Mesendoderm (in vitro differentiated cells): ENCODE measurements at places on chromosomes 1 and 21.

DNA sequence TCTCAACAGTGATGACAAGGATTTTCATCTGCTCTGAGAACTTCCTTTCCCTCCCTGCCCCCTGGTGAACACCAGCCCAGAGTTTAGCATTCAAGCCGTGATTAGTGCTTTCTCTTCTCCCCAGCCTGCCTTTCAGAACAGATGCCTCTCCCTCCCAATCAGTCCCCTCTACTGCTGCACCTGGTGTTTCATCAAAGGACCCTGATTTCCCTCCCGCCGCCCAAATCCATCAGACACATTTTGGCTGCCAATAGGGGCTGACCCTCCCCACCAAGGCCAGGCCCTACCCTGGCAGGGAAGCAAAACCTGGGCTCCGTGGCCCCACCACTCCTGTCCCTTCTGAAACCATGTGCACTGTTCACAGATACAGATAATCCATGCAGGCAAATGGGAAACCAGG is 34.0 kb upstream of the KLHDC7A start:
- H3K27ac ChIP-seq, result no peak overlapping the region
- DNase-seq, result no peak
- no peaks in the 10 kb centered on the region for H3K27me3 ChIP-seq
- H3K4me1 ChIP-seq, result peaks cover 3% of the 10 kb centered on the region
- no peaks in the 10 kb centered on the region for H3K36me3 ChIP-seq
- no peak overlapping the region for H3K4me3 ChIP-seq

DNA sequence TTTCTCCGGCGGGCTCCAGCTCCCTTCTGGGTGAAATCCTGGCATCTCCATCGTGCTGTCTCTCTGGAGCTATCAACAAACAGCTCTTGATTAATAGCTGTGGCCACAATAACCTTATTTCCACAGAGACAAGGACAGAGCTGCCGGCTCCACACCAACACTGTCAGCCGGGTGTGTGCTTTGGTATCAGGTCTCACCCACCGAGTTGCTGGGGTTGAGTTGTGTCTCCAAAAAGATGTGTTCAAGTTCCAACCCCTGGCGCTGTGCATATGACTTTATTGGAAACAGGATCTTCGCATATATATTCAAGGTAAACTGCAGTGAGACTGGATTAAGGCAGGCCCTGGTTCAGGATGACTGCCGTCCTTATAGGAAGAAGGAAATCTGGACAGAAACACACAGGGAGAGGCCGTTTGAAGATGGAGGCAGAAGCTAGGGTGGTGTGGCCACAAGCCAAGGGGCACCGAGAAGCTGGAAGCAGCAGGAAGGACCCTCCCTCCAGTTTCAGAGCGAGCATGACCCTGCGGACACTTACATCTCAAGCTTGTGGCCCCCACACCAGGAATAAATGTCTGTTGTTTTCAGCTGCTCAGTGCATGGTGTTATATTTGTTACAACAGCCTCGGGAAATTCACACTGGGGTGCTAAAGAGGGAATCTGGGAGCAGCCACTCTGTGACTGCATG is 88.4 kb upstream of the TMPRSS2 start:
- H3K27ac ChIP-seq, result no peak overlapping the region
- H3K36me3 ChIP-seq, result no peaks in the 10 kb centered on the region
- H3K4me3 ChIP-seq, result no peak overlapping the region
- DNase-seq, result no peak

GRCh38 chr1:172398193-172398592 is 22.3 kb upstream of the C1orf105 start:
- no peak overlapping the region for H3K4me3 ChIP-seq
- no peaks in the 10 kb centered on the region for H3K27me3 ChIP-seq
- no peak for DNase-seq
- H3K36me3 ChIP-seq, result no peaks in the 10 kb centered on the region
- H3K27ac ChIP-seq, result no peak overlapping the region

DNA sequence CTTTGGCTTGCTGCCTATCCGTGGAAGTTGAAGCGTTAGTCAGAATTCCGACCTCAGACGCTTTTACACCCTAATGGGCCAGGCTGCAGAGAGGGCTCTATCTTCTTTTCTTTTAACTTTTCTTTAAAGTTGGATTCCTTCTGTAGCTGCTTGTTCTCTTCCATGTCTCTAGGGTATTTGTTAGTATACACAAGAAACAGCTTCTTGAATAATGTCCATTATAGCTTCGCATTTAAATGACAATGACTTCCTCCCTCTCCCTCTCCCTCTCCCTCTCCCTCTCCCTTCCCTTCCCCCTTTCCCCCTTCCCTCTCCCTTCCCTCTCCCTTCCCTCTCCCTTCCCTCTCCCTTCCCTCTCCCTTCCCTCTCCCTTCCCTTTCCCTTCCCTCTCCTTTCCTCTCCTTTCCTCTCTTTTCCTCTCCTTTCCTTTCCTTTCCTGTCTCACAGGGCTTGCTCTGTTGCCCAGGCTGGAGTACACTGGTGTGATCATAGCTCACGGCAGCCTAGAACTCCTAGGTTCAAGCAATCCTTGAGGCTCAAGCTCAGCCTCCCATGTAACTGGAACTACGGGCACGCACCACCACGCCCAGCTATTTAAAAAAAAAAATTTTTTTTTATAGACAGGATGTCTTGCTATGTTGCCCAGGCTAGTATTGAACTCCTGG is 33.0 kb downstream of the RIPPLY3 start:
- H3K36me3 ChIP-seq, result no peaks in the 10 kb centered on the region
- no peak overlapping the region for H3K4me3 ChIP-seq
- no peaks in the 10 kb centered on the region for H3K4me1 ChIP-seq
- H3K27ac ChIP-seq, result no peak overlapping the region

- no peak overlapping the region for H3K4me3 ChIP-seq
- H3K36me3 ChIP-seq, result no peaks in the 10 kb centered on the region
- no peaks in the 10 kb centered on the region for H3K4me1 ChIP-seq
- peaks cover 2% of the 10 kb centered on the region for H3K27me3 ChIP-seq
- no peak overlapping the region for H3K27ac ChIP-seq
Measured at GRCh38 chr1:152162792-152163463, 3.9 kb upstream of the RPTN start.

DNA sequence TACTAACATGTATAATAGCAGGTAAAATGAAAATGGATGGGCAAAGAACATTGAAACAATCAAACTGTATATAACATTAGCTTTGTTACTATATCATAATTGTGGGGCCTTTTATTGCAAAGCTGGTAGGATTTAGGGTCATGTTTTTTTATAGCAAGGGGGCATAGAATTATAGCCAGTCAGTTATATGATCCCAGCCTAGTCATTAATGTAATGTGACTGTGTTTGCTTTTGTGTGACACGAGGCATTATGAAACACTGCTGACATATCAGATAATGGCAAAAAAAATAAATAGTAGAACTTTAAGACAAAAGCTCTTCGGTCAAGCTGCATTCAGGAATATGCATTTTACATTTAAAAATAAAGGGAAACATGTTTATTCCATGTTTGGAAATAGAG is 81.3 kb upstream of the ZNF281 start:
- H3K27ac ChIP-seq, result no peak overlapping the region
- no peaks in the 10 kb centered on the region for H3K4me1 ChIP-seq
- no peaks in the 10 kb centered on the region for H3K36me3 ChIP-seq
- no peak overlapping the region for H3K4me3 ChIP-seq
- no peak for DNase-seq

DNA sequence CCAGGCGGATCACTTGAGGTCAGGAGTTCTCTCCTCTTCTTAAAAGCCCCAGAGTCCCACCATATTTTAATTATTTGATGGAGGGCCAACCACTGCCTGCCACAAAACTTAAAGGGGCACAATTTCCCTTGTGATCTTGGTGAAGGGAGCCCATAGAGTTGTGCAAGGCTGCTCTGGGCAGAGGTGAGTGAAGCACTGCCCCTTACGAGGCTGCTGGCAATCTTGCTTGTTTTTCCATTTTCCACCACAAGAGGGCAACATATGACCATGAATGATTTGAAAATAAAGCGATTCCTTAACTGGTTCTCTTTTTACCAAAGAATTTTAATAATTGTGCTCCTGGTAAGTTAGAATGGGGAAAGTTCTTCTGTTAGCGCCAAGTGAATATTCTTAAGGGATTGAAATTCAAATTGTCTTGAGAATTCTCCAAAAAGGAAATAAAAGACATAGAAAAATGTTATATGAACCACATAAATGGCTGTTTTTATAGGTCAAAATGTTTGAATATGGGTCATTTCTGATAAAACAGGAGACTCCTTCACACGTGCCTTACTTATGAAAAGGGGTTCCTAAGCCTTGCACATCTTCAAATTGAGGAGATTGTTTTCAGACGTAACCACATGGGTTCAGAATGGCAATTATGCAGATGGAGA is 22.7 kb downstream of the PGM1 start:
- H3K27ac ChIP-seq, result no peak overlapping the region
- H3K4me1 ChIP-seq, result peaks cover 13% of the 10 kb centered on the region
- no peak overlapping the region for H3K4me3 ChIP-seq
- no peaks in the 10 kb centered on the region for H3K36me3 ChIP-seq
- peak; percentile 80 for DNase-seq
- H3K27me3 ChIP-seq, result no peaks in the 10 kb centered on the region

- peaks cover 1% of the 10 kb centered on the region for H3K4me1 ChIP-seq
- no peak overlapping the region for H3K27ac ChIP-seq
- no peak overlapping the region for H3K4me3 ChIP-seq
- no peaks in the 10 kb centered on the region for H3K36me3 ChIP-seq
- H3K27me3 ChIP-seq, result no peaks in the 10 kb centered on the region
Measured at GRCh38 chr1:222996310-222996975, 146.6 kb downstream of the TLR5 start.

- no peak overlapping the region for H3K4me3 ChIP-seq
- H3K27ac ChIP-seq, result no peak overlapping the region
- DNase-seq, result peak; percentile 34
- no peaks in the 10 kb centered on the region for H3K36me3 ChIP-seq
Measured at GRCh38 chr1:115893545-115893944, 52.6 kb upstream of the NHLH2 start.

GRCh38 chr21:41726970-41727783 is 39.7 kb downstream of the RIPK4 start:
- no peaks in the 10 kb centered on the region for H3K27me3 ChIP-seq
- no peak overlapping the region for H3K27ac ChIP-seq
- no peak overlapping the region for H3K4me3 ChIP-seq
- peak; percentile 22 for DNase-seq
- H3K36me3 ChIP-seq, result no peaks in the 10 kb centered on the region

DNA sequence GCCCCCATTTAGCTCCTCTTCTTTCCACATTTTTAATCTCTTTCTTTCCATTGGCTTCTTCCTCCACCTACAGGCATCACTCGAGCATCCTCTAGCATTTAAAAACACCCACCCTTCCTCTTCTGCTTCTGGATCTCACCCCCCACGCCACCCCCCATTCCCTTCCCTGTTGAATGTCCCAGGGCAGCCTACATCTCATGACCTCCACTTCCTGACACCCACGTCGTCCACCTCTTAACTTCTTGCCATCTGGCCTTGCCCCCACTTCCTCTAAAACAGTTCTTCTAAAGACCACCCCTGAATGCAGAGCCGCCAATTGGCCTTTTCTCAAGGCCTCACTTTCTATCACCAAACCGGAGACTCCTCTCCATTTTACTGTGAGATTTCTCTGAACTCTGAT is 6.1 kb upstream of the ETNK2 start:
- no peaks in the 10 kb centered on the region for H3K4me1 ChIP-seq
- H3K36me3 ChIP-seq, result no peaks in the 10 kb centered on the region
- H3K27me3 ChIP-seq, result no peaks in the 10 kb centered on the region

DNA sequence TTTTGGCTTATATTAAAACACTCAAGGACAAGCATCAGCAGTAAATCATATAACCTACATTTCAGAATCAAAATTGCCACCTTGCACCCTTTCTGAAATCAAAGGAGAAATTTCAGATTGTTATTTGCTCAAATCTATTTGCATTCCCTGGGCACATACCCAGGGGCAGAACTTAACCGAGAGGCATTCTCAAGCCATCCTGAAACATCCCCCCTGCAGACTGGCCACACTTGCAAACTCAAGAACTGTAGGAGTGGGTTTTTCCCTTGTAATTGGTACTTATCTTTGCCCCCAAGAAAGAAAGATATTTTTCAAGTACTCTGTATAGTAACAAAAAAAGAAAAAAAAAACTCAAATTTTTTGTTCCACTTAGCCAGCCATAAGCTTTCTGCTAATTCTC is 213.6 kb upstream of the ESRRG start:
- DNase-seq, result no peak
- no peak overlapping the region for H3K27ac ChIP-seq
- no peaks in the 10 kb centered on the region for H3K27me3 ChIP-seq
- H3K36me3 ChIP-seq, result no peaks in the 10 kb centered on the region
- no peak overlapping the region for H3K4me3 ChIP-seq

- no peak for DNase-seq
- no peaks in the 10 kb centered on the region for H3K36me3 ChIP-seq
- no peaks in the 10 kb centered on the region for H3K27me3 ChIP-seq
- H3K27ac ChIP-seq, result no peak overlapping the region
Measured at GRCh38 chr1:116356673-116357072, 16.4 kb upstream of the ATP1A1 start.

GRCh38 chr1:236124965-236125364 is 17.4 kb upstream of the GPR137B start:
- H3K4me1 ChIP-seq, result no peaks in the 10 kb centered on the region
- no peaks in the 10 kb centered on the region for H3K36me3 ChIP-seq
- no peaks in the 10 kb centered on the region for H3K27me3 ChIP-seq
- H3K4me3 ChIP-seq, result no peak overlapping the region
- DNase-seq, result peak; percentile 42

- peak; percentile 80 for DNase-seq
- H3K4me3 ChIP-seq, result no peak overlapping the region
- H3K27ac ChIP-seq, result no peak overlapping the region
- H3K4me1 ChIP-seq, result peaks cover 2% of the 10 kb centered on the region
- H3K36me3 ChIP-seq, result peaks cover 11% of the 10 kb centered on the region
Measured at GRCh38 chr1:202135221-202135721, 9.3 kb downstream of the ARL8A start.

GRCh38 chr1:3333903-3334302 is 120.6 kb upstream of the ARHGEF16 start:
- H3K27me3 ChIP-seq, result no peaks in the 10 kb centered on the region
- peaks cover 5% of the 10 kb centered on the region for H3K4me1 ChIP-seq
- no peak for DNase-seq
- no peak overlapping the region for H3K4me3 ChIP-seq
- H3K27ac ChIP-seq, result no peak overlapping the region
